ENCODE measurements at places on chromosomes 3 and 15.

DNA sequence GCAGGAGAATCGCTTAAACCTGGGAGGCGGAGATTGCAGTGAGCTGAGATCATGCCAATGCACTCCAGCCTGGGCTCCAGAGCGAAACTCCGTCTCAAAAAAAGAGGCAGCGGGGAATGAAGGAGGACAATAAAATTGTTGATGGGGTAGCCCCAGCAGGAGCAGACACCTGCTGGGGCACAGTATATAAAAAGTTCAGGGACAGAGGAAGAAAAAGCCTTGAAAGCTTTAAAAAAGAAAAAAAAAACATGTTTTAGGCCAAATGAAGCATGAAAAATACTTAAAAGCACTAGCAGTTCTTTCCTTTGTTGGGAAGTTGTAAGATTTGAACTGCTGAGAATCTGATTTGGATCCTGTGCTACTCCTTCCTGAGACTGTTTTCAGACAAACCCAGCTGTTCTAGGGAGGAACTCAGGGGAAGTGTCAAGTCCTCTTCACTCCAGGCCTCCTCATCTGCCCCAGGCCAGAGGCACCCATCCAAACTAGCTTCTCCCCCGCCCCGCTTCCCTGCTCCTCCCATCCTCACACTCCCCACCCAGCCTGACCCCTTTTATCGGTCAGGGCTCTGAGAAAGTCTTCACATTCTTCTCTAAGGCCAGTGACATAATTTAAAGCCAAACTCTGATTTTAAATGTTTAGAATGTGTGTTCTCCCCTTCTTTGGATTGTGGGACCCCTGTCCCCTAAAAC is 4.9 kb downstream of the IL17RD start:
- no peak for DNase-seq

DNA sequence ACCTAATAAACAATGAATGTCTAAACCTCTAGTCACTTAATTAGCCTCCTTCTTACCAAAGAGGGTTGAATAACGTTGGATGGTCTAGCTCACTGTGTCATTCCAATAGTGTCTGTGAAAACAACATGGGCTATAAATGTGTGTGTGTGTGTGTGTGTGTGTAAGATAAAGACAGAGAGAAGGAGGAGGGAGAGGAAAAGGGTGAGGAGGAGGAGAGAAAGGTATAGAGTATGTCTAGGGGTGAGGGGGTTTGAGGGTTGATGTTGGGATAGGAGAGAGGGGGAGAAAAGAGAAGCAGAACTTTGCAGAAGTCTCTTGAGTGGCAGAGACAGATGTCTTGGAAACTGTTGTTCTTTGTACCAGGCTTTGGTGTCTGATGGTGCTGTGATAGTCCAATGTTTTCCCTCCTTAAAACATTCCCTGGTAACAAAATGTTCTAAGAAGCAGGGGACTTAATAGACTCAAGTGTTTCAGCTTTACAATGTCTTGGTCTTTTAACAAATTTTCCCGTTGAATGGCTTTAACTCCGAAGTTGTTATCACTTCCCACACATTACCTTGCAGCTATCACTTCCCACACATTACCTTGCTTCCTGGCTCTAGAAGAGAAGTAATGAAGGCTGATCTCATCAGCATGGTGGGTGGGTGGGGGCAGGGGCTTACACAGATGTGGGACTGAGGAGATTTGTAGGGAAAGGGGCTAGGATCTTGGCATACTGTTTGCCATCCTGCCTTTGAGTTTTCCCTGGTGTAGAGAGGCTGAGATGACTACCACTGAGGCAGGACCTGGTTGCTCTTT is 57.8 kb upstream of the ETV5 start:
- no peak for DNase-seq

DNA sequence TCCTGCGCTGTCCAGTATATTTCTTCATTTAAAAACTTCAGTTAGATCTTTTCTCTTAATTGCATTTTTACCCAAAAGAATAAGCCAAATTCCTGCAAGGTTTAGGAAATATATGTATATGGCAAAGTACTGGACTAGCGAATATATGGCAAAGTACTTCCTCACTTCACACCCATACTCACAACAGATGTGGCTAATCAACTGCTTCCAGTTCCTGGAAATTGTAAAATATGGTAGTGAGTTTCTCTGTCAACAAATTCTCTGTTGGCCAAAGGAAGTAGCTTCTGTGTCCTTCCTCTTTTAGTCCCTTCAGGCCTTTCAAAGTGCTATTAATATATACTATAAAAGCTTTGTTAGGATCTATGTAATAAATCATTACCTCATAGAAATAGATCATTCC is 22.0 kb downstream of the GPR15 start:
- DNase-seq = no peak

- no peak for DNase-seq
These were observed 155.4 kb downstream of the PPM1L start for GRCh38 chr3:160911411-160911810.

DNA sequence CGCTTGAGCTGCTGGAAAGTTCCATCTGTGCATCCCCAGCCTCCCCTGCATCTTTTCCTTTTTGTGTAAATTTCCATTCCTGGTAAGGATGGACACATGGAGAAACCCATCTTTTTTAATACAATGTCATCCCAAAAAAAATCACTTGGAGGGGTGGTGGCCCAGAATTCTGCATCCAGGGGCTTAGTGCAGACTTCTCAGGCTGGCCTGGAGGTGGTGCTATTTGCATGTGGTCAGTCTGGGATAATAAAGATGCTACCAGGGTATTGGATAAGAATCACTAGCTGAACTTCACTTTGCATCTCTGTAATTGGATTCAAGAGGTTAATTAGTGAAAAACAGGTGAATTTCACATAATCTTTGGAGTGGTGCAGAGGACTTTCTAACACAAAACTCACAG is 1.8 kb upstream of the ZSCAN2 start:
- peak; percentile 47 for DNase-seq

DNA sequence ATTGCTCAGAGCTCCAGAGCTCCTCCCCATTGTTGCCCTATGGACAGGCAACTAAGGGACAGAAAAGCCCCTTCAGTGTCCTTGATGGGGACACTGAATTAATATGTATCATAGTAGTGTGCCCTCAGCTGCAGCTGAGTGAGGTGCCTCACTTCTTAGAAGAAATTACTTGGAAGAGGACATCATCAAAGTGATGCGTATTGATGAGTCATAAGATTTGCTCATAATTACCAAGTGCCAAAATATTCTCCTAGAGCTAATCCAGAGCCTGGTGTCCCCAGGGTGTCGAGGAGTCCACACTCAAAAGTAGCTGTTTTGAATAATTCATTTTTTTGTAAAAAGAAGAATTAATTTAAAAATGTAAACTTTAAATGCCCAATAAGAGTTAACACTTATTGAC is 200.7 kb upstream of the SEMA6D start:
- DNase-seq = no peak

- DNase-seq = no peak
These were observed 48.4 kb downstream of the SEMA5B start for GRCh38 chr3:122979211-122979610.

- DNase-seq = no peak
These were observed 31.6 kb upstream of the SEMA3F start for GRCh38 chr3:50123394-50124051.
